ENCODE measurements at places on chromosomes 2 and 18.

- no peak for DNase-seq
Measured at GRCh38 chr2:234633581-234634230, 136.8 kb upstream of the ARL4C start.

- no peak for DNase-seq
Measured at GRCh38 chr2:240212425-240213225, 72.2 kb upstream of the OTOS start.

GRCh38 chr2:106866641-106867040 lies 19.3 kb downstream of the ST6GAL2 start:
- DNase-seq = no peak

DNA sequence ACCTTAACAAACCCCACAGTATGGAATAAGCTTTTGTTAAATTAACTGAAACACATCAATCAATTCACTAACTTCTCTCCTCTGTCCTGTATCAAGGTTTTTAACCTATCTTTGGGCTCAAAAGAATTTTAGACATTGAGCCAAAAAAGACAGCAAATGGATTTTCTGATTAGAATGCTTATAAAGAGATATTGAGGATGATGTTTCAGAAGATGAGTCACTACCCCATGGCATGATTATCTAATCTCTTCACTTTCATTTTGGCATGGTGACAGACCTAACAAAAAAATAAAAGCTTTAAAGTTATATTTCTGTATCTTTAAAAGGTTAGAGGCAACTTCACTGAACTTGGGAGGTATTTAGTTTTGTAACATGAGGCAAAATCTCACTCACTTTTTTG lies 55.5 kb downstream of the SGPP2 start:
- DNase-seq = no peak

DNA sequence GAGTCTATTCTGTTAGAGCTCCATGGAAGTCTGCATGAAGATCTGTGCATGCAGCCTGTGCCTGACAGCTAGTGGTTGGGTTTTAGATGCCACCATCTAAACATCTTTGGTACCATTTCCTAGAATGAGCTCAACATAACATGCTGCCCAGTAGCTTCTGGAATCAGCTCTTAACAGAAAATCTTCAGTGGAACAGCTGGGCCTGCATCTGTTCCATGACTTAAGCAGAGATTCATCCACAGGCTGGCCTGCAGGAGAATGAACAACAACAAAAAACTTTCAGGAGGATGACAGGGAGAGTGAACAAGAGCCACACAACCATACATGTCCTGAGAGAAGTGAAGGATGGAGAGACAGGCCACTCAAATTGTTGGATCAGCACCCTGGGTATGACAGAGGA lies 316.6 kb downstream of the RDH14 start:
- DNase-seq = no peak

GRCh38 chr18:42105394-42105793 lies 150.4 kb downstream of the PIK3C3 start:
- no peak for DNase-seq

GRCh38 chr18:52694804-52695203 lies 354.8 kb downstream of the DCC start:
- DNase-seq = no peak

GRCh38 chr2:219247678-219248642 lies 2.7 kb downstream of the STK16 start:
- no peak for DNase-seq

- DNase-seq = no peak
Measured at GRCh38 chr2:146123714-146124113, 1603.8 kb upstream of the ZEB2 start.
